Aorta (tissue), 5 donors: ENCODE measurements at places on chromosomes 3 and 15. TPM values are rescaled to one million over a fixed set of nuclear protein-coding genes. Genes with fewer than 3 reads are reported as not detected.

LEO1 gene
- 9.5 TPM for total RNA-seq

IGSF11 gene
- total RNA-seq, result 0.42 TPM

PLCB2 gene
- 23.6 TPM for total RNA-seq

DNA sequence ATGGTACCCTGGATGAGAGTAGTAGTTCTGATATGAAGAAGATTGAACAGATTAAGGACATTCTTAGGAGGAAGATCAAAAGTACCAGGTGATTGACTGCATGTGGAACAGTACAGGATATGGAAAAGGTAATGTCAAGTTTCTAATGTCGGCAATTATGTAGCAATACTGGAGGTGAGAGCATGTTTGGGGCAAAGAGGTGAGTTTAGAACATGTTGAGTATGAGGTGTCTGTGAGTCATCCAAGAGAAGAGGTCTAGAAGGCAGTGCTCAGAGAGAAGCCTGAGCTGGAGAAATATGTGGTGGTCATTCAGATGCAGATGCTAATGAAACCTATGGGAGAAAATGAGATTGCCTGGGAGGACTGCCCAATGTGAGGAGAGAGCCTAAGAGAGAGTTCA is 305.6 kb downstream of the ZBTB20 start:
- DNase-seq, result no peak
- H3K36me3 ChIP-seq, result no peaks in the 10 kb centered on the region
- no peaks in the 10 kb centered on the region for H3K4me1 ChIP-seq
- no peak overlapping the region for H3K4me3 ChIP-seq
- no peak overlapping the region for H3K27ac ChIP-seq

- H3K27me3 ChIP-seq, result no peaks in the 10 kb centered on the region
- H3K36me3 ChIP-seq, result no peaks in the 10 kb centered on the region
- H3K4me1 ChIP-seq, result no peaks in the 10 kb centered on the region
Observed at GRCh38 chr3:108271626-108272025, 24.7 kb upstream of the HHLA2 start.

DNA sequence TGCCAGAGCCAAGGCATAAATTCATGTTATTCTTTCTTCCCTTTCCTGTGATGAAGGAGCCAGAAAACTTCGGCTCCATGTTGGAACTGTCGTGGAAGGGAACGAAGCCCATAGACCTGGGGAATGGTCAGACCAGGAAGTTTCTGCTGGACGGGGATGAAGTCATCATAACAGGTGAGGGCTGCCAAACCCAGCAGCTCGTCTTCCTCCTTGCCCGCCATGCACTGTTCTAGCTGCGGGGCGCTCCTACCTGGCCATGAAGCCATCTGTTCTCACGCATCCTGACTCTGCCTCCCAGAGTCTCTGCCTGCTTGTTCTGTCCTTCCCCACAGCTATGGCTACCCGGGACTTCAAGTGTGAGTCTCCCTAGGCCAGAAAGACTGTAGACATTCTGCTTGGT is 28.2 kb downstream of the FAH start:
- no peak overlapping the region for H3K27ac ChIP-seq
- no peak overlapping the region for H3K4me3 ChIP-seq
- peaks cover 5% of the 10 kb centered on the region for H3K4me1 ChIP-seq
- no peaks in the 10 kb centered on the region for H3K27me3 ChIP-seq

GRCh38 chr3:129040579-129041300 is 19.8 kb upstream of the GP9 start:
- no peaks in the 10 kb centered on the region for H3K27me3 ChIP-seq
- no peaks in the 10 kb centered on the region for H3K36me3 ChIP-seq
- DNase-seq, result no peak
- no peaks in the 10 kb centered on the region for H3K4me1 ChIP-seq

DNA sequence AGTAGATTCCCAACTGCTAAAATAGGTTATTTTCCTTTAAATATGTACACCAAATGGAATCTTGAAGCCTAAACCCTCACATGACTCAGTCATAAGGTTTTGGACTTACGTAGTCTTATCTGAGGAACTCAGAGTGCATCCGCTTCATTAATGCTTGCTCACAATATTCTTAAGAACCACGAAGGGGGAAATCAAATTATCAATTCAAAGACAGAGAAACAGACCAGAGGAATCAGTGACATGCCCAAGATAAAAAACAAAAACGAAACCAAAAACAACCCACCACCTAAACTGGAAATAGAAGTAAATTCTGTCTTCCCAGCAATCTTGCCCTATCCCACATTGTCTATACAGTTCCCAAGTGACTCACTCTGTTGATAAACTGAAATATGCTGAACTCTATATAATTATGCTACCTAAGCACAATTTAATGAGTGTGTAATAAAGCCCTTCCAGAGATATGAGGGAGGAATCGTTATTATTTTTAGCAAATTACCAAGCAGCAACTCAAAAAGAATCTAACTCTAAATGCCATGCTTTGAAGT is 135.4 kb upstream of the CBLB start:
- no peak for DNase-seq
- no peaks in the 10 kb centered on the region for H3K27me3 ChIP-seq
- H3K4me1 ChIP-seq, result no peaks in the 10 kb centered on the region
- H3K27ac ChIP-seq, result no peak overlapping the region
- peak overlapping the region; percentile 43 for H3K4me3 ChIP-seq
- H3K36me3 ChIP-seq, result no peaks in the 10 kb centered on the region

- H3K27ac ChIP-seq, result no peak overlapping the region
- H3K4me1 ChIP-seq, result no peaks in the 10 kb centered on the region
- H3K27me3 ChIP-seq, result no peaks in the 10 kb centered on the region
- no peaks in the 10 kb centered on the region for H3K36me3 ChIP-seq
Observed at GRCh38 chr3:17901893-17902292, 159.5 kb upstream of the TBC1D5 start.

DNA sequence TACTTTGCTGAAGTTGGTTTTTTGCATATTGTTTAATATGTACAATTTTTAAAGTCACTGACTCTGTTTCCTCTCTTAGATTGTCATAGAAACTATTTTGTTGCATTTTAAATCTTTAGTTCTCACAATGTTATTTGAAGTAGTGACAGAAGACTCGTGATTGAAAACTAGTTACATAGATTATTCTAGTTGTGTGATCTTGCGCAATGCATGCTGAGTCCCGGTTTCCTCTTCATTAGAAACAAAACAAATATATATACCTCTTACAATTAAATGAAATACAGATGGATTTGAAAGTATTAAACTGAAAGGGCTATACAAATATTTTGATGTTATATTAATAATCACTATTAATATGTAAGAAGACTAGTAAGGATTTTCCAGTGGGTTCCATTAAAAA is 333.0 kb downstream of the LPP start:
- H3K27ac ChIP-seq, result no peak overlapping the region
- DNase-seq, result no peak
- H3K27me3 ChIP-seq, result no peaks in the 10 kb centered on the region
- H3K36me3 ChIP-seq, result peaks cover 2% of the 10 kb centered on the region

- peaks cover 3% of the 10 kb centered on the region for H3K4me1 ChIP-seq
- H3K36me3 ChIP-seq, result peaks cover 2% of the 10 kb centered on the region
- no peak overlapping the region for H3K27ac ChIP-seq
- DNase-seq, result no peak
- H3K4me3 ChIP-seq, result no peak overlapping the region
Observed at GRCh38 chr15:49314716-49315115, 108.3 kb upstream of the FGF7 start.

DNA sequence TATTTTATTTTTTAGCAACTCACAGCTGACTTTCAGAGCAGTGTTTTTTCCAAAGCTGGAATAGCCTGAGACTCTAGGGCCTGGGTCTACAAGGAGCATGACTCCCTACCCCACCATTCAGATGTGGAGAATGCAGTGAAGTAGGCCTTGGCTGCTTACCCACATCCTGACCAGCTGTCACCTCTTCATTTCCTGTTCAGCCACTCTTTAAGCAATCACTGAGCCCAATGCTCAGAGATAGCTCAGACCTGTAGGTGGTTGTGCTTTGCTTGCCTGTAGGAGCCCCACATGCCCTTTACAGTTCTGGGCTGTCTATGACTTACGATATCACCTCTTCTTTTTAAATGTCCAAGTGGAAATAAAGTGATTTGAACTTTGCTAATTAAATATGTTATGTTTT is 148.1 kb downstream of the NEK11 start:
- H3K36me3 ChIP-seq, result no peaks in the 10 kb centered on the region
- H3K27ac ChIP-seq, result no peak overlapping the region
- no peak overlapping the region for H3K4me3 ChIP-seq
- H3K27me3 ChIP-seq, result no peaks in the 10 kb centered on the region
